ENCODE measurements at places on chromosomes 3 and 15.

DNA sequence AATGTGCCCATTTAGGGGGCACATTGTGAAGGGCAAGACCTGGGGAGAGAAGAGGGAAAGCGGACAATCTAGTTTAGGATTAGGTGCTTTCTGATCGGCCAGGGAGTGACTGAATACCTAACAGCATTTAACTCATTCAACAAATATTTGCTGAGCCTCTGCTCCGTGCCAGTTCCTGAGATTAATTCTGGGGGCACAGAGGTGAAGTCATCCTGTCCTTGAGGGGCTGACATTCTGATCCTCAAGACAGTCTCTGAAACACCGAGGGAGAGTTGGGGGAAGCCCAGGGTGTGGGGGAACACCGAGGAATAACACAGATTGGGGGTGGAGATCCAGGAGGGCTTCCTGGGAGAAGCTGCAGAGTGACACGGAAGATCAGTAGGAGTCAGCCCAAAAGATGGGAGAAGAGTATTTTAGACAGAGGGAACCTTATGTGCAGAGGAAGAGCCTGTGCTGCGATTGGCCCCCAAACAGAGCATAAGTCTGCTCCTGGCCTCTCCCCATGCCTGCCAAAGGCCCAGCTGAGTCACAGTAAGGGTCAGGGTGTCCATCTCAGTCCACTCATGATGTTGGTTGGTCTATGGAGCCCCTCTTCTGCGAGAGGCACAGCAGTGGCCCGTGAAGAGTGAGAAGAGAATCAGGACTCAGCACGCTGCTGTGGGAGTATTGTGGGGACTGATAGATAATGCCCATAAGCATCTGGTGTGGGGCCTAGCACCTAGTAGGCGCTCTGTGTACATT lies 60.2 kb downstream of the AMOTL2 start:
- DNase-seq: no peak

DNA sequence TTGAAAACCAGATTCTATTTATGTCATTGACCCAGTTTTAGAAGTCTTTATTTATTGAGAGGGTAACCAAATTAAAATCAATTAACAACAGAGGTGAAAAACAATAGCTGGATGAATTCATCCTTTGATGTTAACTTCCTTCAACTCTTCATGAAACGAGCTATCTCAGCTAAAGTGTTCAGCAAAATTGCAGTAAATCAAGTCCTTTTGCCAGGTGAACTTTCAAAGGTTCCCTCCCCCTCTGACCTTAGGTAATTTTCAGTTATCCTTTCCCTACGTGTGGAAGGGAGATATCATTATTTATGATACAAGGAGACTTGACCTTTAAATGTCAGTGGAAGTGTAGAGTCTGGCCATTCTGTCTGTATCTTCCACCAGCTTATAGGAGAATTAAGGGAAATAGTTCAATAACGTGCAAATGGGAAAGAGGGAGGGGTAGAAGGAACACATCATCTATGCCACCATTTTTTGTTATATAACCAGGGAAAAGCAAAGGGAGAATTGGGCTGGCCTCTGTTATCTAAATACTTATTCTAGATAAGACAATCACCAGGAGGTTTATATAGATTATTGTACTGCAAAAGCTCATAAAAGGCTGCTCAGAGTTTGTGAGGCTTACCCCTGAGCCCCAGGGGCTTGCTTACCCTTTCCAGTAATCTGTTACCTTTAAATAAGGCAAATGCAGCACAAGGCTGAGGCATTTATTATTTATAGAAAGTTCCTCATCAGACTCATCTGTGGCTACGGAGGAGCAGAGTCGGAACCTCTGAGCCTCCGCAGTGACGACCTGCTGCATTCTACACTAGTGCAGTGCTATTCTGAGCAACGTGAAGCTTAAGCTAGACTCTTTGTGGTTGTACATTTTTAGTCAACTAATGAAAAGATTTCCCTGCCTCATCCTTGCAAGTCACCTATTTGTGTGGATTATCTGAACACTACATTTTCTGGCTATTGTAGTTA lies 97.7 kb upstream of the ZBED2 start:
- DNase-seq: no peak

- no peak for DNase-seq
Observed at GRCh38 chr3:116423945-116424344, 21.3 kb downstream of the LSAMP start.

DNA sequence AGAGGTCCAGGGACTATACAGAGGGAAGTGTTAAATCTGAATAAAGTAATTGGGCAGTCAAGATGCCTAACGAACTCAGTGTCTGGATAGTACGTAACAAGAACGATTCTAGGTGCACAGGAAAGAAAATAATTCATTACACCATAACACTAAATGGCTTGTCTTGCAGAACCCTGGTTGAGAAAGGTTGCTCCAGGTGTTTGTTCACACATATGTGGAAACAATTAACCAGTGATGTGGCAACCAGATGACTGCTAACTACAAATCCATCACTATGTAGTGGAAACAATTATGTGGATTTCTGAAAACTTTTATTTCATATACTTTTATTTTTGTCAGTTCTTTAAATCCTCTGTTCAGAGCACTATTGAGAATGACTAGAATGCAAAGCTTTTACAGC lies 10.4 kb upstream of the HDC start:
- DNase-seq: no peak

DNA sequence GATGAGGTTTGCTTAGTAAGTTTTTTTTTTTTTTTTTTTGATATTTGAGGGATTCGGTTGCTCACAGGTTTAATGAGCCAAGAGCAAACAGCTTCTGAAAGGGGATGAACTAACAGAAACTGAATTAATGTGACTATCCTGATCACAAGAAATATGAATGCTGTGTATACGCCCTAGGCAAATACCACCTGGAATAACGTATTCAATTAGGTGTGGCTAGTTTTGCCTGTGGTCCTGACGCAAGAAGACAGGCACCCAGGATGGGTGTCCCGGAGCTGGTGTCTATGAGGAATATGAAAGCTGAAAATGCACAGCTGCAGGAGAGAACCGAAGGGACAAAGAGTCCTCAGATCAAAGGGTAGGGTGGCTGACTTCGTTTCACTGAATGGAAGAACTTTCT lies 14.6 kb downstream of the LSG1 start:
- DNase-seq: peak; percentile 40

DNA sequence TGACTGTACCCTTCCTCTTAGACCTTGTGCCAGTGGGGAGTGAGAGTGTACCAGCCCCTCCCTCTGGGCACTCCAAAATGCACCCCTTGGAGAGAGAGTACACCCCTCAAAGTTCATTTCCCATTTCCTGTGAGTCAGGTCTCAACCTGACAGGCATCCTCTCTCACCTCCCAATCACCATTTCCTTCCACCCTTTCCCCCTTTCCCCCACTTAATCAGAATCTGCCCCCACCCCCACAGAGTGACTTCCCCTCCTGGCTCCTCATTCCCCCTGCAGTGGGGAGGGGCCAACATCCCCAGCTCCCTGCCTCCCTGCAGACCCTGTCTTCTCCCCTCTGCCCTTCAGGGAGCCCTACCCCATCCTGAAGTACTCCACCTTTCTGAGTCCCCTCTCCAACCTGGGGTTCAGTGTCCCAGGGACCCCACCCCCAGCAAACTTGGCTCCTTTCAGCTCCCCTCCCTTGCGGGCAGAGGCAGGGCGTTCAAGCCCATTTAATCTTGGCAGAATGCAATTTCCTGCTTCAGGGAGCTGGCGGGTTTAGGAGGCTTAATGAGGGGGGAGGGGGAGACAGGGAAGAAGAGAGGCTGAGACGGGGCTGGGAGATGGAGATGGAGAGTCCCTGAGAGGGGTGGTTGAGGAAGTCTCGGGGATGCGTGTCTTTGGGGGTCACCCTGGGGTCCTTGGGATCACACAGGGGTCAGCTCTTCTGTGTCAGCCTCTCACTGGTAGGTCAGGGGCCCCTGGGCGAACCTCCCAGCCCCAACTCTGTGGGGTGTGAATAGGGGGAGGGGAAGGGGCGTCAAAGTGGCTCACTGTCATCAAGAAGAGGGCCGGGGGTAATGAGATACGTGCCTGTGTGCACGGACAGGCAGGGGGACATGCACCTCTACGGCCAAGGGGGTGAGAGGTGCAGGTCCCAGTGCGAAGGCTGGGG lies 16.6 kb upstream of the SEMA3F start:
- no peak for DNase-seq

- DNase-seq: no peak
Observed at GRCh38 chr3:15345066-15345607, 12.8 kb upstream of the SH3BP5 start.

DNA sequence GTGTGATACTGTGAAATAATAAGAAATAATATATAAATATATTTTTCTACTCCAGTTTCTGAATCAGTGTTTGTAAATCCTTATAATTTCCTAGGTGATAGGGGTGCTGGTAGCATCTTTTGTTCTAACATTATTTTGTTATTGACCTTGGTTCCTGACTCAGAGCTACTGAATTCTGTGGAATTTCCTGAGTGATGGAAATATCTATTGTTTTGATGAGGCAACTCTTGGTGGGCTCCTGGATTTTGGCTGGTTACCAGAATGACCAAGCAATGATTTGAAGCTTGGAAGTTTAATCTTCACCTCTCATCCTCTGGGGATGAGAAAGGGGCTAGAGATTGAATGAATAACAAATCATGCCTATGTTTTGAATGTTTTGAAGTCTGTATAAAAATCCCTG lies 377.3 kb downstream of the LPP start:
- DNase-seq: no peak

DNA sequence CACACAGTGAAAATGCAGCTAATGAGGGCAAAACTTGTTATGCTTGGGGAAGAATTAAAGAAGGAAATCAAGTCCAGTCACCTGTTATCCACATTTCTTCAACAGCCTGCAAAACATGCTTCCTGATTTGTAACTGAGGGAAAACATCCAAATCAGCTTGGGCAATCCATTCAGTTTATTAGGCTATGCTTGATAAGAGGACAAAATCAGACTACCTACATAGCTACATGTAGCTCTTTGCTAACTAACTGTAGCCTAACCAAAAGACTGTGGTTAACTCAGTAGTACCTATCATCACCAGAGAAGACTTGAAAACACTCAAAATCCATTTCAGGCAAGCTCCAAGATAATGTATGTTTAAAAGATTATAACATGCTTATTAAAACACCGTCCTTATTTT lies 436.4 kb downstream of the SHQ1 start:
- DNase-seq: no peak

GRCh38 chr3:51385621-51386091 lies 565 bp downstream of the MANF start:
- DNase-seq: no peak

GRCh38 chr3:44845528-44846520 lies 15.9 kb upstream of the TMEM42 start:
- DNase-seq: no peak

DNA sequence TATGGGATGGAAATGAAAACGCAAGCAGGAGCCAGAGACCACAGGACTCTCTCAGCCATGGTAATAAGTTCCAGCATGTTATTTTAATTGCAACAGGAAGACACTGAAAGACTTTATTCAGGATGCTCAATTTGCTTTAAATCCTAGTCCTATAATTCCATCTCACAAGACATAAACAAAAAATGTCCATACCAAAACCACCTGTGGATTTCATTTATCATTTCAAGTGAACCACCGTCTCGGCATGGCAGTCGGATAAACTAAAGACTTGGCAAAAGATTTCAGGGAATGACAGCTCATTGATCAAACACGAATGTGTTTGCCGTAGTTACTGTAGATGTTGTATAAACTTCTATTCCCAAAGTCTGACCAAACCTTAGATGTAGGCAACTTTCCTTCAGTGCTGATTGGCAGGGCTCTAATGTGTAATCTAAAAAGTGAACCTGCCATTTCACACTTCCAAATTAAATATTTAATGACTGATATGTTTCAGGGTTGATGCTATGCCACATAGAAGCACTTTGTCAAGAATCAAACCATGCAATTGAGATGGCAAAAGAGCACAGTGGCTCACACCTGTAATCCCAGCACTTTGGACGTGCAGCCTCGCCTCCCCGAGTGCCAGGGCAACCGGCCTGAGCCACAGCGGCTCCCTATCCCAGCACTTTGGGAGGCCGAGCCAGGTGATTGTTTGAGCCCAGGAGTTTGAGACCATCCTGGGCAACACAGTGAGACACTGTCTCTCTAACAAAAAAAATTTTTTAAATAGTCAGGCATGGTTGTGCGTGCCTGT lies 331.7 kb downstream of the MAGI1 start:
- no peak for DNase-seq

DNA sequence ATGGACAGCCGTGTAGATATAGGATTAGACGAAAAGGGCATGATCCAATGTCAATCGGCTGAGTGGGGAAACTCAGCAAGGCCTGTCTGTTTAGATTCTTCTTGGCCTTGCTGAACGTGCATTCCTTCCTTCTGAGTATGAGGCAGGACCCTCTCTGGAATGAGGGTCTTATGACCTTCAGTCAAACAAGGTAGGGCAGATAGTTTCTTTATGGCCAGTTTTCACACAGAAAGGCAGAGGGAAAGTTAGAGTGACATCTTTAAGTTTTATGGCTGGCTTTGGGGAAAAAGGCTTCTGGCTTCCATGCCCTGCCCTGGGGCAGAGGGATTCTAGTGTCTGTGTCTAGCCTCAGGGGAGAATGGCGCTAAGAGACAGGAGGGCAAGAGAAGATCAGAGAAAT lies 29.7 kb downstream of the ARNT2 start:
- no peak for DNase-seq

- no peak for DNase-seq
Observed at GRCh38 chr3:150239766-150240165, 168.3 kb upstream of the TSC22D2 start.

GRCh38 chr3:14431452-14431916 lies 29.1 kb downstream of the SLC6A6 start:
- no peak for DNase-seq

DNA sequence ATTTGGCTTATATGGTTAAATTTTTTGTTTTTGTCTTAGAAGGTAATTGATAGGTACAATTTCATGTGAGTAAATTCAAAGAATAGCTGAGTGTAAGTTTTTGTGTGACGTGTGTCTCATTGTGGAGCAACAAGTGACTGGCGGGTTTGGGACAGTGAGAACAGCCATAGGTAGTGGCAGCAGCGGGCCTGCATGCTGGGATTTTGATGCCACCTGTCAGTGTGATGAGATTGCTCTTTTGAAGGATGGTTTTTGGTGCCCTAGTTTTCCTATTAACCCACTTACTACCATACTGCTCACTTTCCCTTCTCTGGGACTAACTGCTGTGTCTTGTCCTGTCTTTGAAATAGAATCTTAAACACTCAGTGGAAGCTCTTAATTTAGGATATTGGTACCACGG lies 522.6 kb downstream of the NAALADL2 start:
- DNase-seq: no peak

- DNase-seq: no peak
Observed at GRCh38 chr3:29137601-29138000, 143.3 kb upstream of the RBMS3 start.
